Colonic mucosa (tissue), 4 donors: ENCODE measurements at places on chromosomes 12 and 14. TPM values are rescaled to one million over a fixed set of nuclear protein-coding genes. Genes with fewer than 3 reads are reported as not detected.

- no peak for DNase-seq
Measured at GRCh38 chr14:68823434-68824206, 30.8 kb upstream of the ZFP36L1 start.

- no peak for DNase-seq
Measured at GRCh38 chr12:120473807-120474615, 4.5 kb upstream of the SRSF9 start.

DNA sequence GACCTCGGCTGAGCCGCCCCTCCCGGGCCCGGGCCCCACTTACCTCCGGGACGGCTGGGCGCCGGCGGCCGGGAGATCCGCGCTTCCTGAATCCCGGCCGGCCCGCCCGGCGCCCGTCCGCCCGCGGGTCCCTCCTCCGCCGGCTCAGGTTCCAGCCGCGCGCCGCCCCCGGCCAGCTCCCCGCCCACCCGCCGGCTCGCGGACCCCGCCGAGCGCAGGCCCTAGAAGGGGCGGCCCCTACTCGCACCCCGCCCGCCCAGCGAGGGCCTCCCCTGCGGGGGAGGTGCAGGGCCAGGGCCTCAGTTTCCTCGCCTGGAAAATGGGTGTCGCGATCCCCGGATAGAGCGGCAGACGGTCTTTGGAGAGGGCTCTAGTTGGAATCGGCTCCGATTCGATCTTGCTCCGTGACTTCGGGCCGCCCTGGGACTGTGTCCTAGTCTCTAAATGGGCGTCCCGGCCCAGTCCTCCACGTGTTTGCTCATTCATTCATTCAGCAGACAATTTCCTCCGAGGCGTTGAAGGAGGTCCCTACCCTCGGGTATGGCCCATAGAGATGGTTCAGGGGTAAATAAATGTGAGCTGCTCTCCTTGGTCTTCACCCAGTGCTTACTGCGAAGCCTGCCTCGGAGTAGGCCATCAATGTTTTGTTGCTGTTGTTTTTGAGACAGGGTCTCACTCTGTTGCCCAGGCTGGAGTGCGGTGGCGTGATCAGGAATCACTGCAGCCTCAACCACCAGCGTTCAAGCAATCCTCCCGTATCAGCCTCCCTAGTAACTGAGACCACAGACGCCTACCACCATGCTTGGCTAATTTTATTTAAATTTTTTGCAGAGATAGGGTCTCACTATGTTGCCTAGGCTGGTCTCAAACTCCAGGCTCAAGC lies at the start of gene TRPV4:
TSS of gene TRPV4 (minus strand) at position 92 of the 883 bp plus-strand sequence. CDS start 18,602 bp downstream, outside the sequence.
- DNase-seq, result no peak

GRCh38 chr12:76346236-76346635 lies 2.0 kb downstream of the BBS10 start:
- no peak for DNase-seq

GRCh38 chr14:50984036-50984710 lies 39.9 kb upstream of the PYGL start:
- no peak for DNase-seq

- no peak for DNase-seq
Measured at GRCh38 chr12:92553389-92553788, 149.4 kb upstream of the PLEKHG7 start.

- DNase-seq, result no peak
Measured at GRCh38 chr12:85975716-85976115, 101.6 kb downstream of the NTS start.

GRCh38 chr14:26996246-26996645 lies 398.4 kb upstream of the NOVA1 start:
- no peak for DNase-seq

- DNase-seq, result peak; percentile 47
Measured at GRCh38 chr12:116525418-116526001, 33.7 kb upstream of the MAP1LC3B2 start.

GRCh38 chr12:14896521-14897169 lies 11.0 kb upstream of the MGP start:
- DNase-seq, result no peak

MIA2 gene
- total RNA-seq, result 61.8 TPM

GSKIP gene
- 107 TPM for total RNA-seq

NOXRED1 gene
- 0.35 TPM for total RNA-seq

NDRG2 gene
- total RNA-seq, result 136 TPM

TEX52 gene
- not detected for total RNA-seq

PTPRO gene
- total RNA-seq, result 28.3 TPM

SPRYD4 gene
- 4.2 TPM for total RNA-seq
